Muscle of arm (tissue), 14 donors: ENCODE measurements at places on chromosomes 11 and 22.

DNA sequence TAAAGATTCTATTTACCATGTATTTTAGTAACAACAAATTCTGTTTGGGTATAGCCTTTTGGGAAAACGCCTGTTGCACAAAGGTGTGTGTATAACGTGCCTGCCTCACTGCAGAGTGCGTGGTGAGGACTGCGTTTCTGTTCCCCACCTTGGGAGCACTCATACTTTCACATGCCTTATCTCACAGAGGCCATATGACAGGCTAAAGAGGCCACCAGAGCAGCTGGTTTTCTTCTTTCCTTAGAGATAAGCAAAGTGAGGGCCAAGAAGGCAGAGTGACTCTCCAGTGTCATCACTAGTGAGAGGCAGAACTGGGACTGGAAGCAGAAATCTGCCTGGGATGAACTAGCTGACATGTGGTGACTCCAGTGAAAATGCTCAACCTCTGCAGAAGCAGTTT is 369.2 kb upstream of the NARS2 start:
- DNase-seq = no peak

- no peak for DNase-seq
These were observed 167.4 kb downstream of the NAV2 start for GRCh38 chr11:19880088-19880345.

DNA sequence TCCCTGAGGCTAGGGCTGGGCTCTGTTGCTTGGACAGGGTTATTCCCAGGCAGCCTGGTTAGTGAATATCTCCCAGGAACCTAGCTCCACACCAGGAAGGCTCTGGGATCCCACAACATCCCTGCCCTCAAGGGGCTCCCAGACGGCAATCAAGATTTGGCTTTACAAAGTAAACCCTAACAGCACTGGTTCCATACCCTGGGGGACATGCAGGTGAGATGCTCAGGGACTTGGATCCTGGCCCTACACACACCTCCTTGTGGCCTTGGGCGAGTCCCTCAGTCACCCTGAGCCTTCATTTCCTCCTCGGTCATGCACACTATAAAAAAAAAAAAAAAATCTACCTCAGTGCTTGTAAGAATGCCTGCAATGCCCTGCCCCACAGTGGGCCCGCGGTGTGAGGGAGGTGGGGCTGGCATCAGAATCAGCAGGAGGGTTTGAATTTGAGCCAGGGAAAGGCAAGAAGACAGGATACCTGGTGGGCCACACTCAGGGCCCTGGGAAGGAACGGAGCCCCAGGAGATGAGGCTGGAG is 86.3 kb downstream of the MORC2 start:
- no peak for DNase-seq

GRCh38 chr11:58525037-58525614 is 17.2 kb upstream of the OR5B21 start:
- DNase-seq = peak; percentile 3

DNA sequence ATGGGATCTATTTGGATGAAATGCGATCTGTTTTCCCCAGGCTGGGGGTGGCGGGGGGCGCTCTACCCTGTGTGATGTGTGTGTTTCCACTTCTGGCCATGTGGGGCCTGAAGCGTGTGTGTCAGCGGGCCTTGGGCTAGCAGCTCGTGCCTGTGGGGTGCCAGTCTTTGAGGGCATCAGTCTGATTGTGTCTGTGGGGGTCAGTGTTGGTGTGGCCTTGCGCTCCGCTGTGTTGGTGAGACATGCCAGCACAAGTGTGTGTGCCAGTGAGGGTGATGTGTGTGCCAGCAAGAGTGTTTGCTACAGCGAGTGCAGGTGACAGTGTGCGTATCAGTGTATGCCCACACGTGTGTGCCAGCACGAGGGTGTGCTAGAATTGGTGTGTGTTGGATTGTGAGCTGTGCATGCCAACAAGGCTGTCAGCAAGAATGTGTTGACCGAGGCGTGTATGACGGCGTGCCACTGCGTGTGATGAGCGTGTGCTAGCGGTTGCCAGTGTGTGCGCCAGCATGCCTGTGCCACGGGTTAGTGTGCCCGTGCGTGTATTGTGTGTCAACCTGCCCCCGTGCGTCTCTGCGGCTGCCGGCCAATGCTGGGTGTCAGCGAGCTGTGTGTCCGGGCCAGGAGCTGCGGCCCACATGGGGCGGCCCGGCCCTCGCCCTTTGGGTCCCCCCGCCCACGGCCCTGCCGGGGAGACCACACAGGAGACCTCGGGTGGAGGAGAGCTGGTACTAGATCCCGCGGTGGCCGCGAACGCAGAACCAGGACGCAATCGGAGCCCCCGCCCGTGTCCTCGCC is 519 bp downstream of the ARRB1 start:
- no peak for DNase-seq

GRCh38 chr11:70132641-70133040 is 54.5 kb downstream of the ANO1 start:
- DNase-seq = no peak

DNA sequence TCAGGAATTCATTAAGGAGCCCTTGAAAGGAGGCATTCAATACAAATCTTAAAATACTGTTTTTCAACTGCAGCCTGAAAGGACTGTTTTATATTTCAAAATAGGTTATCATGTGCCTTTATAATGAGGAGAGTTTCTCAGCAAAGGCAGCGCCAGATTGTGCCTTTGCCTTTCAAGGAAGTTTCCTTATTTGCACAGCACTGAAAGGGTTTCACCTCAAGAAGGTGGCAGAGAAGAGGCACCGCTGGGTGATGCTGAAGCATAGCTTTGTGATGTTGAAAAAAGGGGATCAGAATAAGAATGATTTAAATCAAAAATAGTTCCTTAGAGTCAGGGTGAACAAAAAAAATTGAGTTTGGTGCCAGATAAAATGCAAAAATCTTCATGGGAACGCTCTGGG is 601.0 kb upstream of the KIRREL3 start:
- DNase-seq = no peak

DNA sequence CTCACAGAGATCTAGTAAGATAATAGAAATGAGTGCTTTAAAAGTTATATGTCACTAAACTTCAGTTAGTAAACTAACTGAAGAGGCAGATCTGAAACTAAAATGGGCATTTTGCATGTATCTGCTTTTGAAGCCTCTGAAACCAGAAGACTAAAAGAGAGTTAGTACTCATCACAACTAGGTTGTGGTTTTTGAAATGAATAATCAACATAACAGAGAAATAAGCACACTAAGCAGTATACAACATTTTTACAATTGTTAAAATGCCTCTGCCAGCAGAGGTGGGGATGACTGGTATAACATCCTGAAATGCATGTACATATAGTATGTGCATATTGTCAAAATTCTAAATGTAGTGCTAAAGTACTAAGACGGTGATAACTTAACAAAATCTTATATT is 564.5 kb downstream of the DLG2 start:
- no peak for DNase-seq

DNA sequence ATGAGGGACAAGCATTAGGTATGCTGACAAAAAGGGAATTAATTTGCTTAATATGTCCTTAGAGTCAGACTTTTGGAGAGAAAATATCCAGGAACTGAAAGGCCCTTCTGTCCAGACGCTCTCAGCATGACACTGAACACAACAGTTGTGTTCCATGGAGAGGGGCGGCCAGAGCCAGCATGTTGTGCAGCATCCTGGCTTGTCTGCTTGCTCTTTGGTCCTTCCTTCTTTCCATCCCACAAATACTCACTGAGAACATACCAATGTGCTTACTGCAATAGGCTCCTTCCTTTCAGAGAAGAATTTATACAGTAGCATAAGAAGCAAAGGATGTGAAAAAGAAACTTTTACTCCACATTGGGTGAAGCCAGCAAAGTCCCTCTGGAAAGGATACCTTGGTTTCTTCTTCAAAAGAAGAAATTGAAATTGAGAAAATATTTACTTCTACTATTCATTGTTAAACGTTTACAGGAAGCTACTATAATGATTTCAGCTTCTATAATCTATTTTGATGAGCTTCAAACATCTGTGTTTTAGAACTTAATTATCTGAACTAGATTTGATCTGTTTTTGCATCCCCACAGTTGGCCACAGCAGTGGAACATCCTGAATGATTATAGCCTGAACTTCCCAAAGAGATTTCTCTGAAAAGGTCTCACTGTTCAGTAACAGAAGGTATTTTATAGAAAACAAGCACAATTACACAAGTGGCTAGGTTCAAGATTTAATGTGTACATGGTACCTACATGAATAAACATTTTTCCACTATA is 304.1 kb upstream of the PITPNB start:
- DNase-seq = no peak

- no peak for DNase-seq
These were observed 88.2 kb downstream of the SWAP70 start for GRCh38 chr11:9752091-9752490.

DNA sequence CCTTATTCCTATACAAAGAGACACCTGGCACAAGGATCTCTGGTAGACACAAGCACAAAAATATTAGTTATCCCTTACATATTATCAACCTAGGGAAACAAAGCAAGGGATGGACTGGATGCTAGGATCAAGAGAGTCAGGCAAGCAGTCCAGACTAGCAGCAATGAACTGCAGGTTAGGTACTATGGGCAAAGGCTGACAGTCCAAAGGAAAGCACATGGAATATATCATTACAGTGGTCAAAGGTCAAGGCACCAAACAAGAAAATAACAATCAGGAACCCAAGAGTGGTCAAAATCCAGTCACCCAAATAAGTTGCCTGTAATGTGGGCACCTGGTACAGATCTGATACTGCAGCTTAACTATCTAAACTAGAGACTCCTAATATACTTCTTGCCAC is 77.7 kb downstream of the TTC28 start:
- DNase-seq = no peak

- DNase-seq = no peak
These were observed 2.7 kb downstream of the ZNF74 start for GRCh38 chr22:20396639-20397038.

DNA sequence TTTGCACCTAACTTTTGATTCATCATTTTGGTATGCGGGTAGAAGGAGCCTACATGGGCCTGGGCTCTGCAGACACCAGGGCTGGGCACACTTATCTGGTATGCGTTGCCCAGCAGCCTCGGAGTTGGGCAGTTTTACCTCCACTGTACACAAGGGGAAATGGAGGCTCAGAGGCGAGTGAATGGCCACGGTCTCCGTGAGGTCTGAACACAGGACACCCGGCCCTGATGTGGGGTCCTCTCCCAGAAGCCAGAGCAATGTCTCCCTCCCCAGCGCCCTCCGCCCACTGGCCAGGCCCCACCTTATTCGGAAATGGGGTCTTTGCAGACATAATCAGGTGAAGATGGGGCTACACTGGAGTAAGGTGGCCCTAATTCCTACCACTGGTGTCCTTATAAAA is 43.7 kb downstream of the OSBPL5 start:
- DNase-seq = no peak

DNA sequence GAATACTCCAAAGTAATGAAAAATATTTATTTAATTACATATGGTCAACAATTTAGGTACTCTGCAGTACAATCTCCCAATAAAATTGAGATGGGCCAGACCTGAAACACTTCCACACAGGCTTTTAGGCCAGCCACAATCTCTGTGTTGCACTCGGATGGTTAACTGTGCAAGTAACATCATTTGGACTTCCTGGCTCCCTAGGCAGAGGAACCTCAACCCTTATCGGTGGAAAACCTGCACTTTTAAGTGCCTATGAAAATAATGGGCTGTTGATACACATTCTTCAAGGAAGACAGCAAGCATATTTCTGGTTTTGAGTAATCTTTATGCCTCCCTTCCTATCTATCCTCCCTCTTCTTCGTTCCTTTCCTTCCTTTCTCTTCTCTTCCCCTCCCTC is 343.1 kb downstream of the SOX6 start:
- no peak for DNase-seq

DNA sequence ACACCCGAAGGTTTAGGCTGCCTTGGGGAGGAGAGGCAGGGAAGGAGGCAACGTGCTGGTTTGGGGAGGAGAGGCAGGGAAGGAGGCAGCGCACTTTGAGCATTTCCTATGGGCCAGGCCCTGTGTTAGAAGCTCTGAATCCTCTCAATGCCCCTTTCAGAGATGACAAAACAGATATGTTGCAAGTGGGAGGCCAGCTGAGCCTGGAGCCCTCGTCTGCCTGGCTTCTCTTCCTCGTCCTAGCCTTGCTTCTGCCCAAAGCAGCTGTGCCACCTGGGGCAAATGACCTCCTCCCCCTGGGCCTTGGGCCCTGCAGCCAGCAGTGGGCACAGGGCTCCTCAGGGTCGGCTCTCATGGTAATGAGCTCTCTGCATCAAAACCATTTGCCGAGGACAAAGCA is 15.3 kb upstream of the LRRC32 start:
- no peak for DNase-seq

- DNase-seq = no peak
These were observed 68.7 kb downstream of the DDX10 start for GRCh38 chr11:108733479-108734116.

GRCh38 chr11:7422544-7423331 is 62.6 kb upstream of the OLFML1 start:
- DNase-seq = no peak

GRCh38 chr11:70790671-70791300 is 392.5 kb downstream of the CTTN start:
- DNase-seq = no peak

GRCh38 chr11:79973721-79974617 is 533.1 kb upstream of the TENM4 start:
- no peak for DNase-seq
